Stimulated activated CD8-positive, alpha-beta memory T cell treated with anti-CD3 and anti-CD28 coated beads, Interleukin-2, amount 100 ng/mL, for 1 hour (primary cell): ENCODE measurements at places on chromosomes 7 and 10.

- no peak for DNase-seq
Measured at GRCh38 chr10:63744060-63744941, 223.1 kb downstream of the REEP3 start.

DNA sequence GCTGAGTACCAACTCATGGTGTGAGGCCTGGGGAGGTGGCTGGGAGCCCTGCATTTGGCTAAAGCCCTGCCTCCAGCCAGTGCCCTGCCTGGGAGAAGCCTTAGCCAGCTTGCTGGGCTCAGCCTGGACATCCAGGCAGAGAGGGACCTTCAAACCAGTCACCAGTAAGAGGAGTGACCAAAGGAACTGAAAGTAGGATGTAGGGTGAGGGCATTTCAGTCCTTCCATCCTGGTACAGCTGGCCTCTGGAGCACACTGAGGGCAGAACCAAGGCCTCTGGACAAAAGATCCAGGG lies 124.8 kb downstream of the ADCY1 start:
- DNase-seq: no peak

GRCh38 chr10:15369256-15370211 lies 1.6 kb downstream of the FAM171A1 start:
- DNase-seq: no peak

DNA sequence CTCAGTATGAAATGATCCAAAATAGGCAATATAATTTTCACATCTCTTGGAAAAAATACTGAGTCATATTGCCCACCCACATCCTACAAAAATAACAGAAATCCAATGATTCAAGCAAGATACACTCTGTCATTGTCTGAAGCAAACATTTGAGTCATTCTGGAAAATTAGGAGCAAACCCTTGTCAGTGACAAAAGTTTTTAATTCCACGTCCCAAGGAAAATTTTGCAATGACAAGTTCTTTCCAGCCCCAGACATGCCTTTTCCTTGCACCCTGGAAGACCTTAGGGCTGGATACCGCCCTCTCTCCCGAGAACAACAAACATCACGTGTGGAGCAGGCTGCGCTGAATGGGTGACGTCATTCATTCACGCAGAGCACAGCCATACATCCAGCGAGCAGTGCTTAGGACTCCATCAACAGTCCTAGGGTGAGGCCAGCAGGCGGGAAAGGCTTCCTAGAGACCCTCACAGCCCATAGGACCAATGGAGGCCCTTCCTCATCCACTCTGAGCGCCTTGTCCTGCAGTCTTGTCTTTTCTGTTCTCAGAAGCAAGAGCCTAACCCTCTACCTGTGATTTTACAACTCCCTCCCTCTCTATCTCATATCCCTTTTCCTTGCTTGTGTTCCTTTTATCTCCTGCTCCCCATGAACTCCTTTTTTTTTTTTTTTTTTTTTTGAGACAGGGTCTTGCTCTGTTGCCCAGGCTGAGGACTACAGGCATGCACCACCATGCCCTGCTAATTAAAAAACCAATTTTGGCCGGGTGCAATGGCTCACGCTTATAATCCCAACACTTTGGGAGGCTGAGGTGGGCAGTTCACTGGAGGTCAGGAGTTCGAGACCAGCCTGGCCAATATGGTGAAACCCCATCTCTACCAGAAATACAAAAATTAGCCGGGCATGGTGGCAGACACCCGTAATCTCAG lies 23.5 kb upstream of the KDM7A start:
- no peak for DNase-seq

DNA sequence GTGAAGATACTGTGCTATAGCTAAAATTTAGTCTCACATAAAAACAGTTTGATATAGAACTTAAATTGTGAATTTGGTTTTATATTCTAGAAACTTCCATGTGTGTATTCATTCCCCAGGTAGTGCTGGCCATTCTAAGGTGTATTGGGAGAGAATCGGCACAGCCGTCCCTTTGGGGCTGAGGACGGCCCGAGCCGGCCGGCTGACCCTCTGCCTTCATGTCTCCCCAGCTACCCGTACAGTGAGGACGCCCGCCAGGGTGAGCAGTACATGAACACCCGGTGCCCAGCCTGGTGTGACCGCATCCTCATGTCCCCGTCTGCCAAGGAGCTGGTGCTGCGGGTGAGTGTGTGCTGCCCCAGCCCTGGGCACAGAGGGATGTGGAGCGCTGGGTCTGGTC lies 8.5 kb downstream of the NKX6-2 start:
- DNase-seq: no peak

DNA sequence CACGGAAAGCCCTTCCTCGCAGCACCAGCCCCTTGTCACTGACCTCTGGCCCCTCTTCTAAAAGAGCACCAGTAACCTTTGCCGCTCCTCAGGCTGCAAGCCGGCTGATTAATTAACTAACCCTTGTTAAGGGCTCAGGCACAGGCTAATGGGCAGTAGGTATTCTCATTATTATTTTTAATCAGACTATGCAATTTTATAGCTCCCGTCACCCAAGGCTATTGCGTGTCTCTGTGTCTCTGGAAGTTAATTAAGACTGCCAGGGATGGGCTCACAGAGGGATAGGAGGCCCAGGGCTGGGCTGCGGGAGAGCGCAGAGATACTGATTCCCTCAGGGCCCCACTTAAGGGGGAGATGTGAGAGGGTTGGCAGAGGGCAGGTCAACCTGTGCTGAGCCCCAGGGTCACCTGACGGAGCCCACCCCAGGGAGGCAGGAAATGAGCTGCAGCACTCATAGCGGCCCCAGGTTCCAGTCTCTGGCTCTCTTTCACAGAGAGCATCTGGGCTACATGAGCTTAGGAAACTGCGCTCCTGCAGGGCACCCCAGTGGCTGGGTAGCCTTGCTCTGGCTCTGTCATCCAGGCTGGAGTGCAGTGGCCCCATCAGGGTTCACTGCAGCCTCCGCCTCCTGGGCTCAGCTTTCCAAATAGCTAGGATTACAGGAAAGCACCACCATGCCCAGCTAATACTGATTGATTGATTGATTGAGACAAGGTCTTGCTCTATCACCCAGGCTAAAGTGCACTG lies 92.2 kb upstream of the LRRC4 start:
- DNase-seq: no peak

- DNase-seq: no peak
Measured at GRCh38 chr10:91887272-91888076, 21.8 kb downstream of the FGFBP3 start.

GRCh38 chr10:59362144-59362958 lies at the start of gene FAM13C:
TSS of gene FAM13C (minus strand) at chr10:59362549. CDS start at chr10:59362460, 89 bp downstream.
- no peak for DNase-seq

GRCh38 chr7:152925412-152926147 lies 166.0 kb downstream of the ACTR3B start:
- no peak for DNase-seq

- no peak for DNase-seq
Measured at GRCh38 chr10:100894589-100895294, 18.0 kb upstream of the SLF2 start.

GRCh38 chr10:127523476-127523875 lies 25.6 kb upstream of the NPS start:
- no peak for DNase-seq

GRCh38 chr7:35691366-35691765 lies 3.6 kb downstream of the HERPUD2 start:
- no peak for DNase-seq

DNA sequence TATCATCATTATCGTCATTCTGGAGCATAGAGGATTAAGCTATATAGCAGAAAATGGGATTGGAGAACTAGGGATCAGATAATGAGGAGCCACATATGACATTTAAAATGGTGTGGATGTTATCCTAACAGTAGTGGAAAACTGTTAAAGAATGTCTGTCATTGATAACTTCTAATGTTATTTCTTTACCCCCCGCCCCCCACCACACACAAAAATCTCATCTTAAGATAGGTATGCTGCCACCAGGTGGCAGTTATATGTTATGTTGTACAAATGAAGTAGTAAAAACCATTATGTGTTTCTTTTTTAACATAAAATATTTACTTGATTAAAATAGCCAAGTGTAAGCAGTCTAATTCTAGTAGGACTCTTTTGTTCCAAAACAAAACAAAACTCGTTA lies 13.0 kb downstream of the AKAP9 start:
- no peak for DNase-seq

GRCh38 chr10:3422282-3422681 lies 249.7 kb upstream of the PITRM1 start:
- no peak for DNase-seq

- DNase-seq: no peak
Measured at GRCh38 chr7:132777414-132777813, 201.1 kb upstream of the PLXNA4 start.

DNA sequence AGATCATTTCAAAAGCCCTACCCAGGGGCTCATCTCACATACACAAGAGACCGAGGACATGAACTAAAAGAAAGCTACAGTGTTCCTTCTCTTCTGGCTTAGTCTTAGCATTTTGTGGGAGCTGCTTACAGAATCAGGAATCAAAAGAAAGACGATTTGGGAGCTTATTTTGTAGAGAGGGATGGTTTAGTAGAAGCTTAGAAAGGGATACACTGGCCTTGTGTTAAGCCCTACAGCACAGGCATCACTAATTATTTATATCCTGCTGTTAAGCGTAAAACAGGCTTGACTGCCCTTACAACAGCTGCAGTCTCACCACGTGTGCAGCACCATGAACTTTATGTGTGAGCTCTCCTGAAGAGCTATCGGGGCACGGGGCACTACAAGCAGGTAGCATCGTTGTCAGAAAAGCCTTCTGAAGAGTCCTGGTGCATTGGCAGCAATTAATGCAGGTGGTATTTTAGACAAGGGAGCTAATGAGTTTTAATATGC lies 798.3 kb downstream of the NXPH1 start:
- DNase-seq: no peak

GRCh38 chr10:3399756-3400155 lies 227.2 kb upstream of the PITRM1 start:
- no peak for DNase-seq

GRCh38 chr7:128076196-128076795 lies 45.1 kb upstream of the LRRC4 start:
- DNase-seq: no peak

DNA sequence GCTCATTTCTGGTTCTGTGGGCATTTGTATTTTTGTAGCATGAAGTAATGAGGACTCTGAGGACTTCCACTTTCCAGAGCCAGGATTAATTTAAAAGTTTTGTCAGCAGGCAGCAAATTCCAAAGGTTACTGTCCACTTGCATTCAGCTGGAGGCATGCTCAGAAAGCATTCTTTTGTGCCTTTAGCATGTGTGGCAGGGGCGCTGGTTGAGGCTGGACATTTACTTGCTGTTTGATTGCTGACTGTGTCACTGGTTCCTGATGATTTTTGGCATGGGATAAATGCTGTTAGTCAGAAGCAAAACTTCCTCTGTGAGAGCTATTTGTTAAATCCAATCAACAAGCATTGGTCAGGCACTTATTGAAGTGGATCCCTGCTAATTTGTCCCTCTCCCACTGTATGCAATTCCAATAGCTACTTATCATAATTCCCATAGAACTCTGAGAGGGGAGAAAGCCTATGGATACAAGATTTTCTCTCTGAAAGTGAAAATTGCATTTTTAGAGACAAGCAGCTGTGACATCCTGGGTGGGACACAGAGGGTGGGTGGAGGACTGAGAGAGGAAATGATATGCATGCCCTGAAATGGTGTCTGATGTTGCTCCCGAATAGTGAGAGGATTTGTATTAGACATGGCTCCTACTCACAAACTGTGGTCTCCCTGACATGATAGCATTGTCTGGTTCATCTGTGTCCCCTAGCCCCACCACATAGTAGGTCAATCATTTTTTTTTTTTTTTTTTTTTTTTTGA lies 161.2 kb upstream of the WDR11 start:
- DNase-seq: no peak
